ENCODE measurements at places on chromosomes 12 and 14. TPM values are rescaled to one million over a fixed set of nuclear protein-coding genes. Genes with fewer than 3 reads are reported as not detected.

Gene NFE2
- 0.43 TPM for total RNA-seq

Gene DAO
- not detected for total RNA-seq

Gene KCNC2
- total RNA-seq, result 0.43 TPM

Gene CLMN
- 0.43 TPM for total RNA-seq

Gene RASSF3
- total RNA-seq, result 31.1 TPM

Gene LRRC10
- not detected for total RNA-seq

Gene COL2A1
- under 0.01 TPM for total RNA-seq

Gene MYF5
- not detected for total RNA-seq

Gene TAS2R8
- total RNA-seq, result 0.43 TPM

Data from fibroblast of villous mesenchyme (primary cell).